ENCODE measurements at places on chromosomes 2 and 18.

DNA sequence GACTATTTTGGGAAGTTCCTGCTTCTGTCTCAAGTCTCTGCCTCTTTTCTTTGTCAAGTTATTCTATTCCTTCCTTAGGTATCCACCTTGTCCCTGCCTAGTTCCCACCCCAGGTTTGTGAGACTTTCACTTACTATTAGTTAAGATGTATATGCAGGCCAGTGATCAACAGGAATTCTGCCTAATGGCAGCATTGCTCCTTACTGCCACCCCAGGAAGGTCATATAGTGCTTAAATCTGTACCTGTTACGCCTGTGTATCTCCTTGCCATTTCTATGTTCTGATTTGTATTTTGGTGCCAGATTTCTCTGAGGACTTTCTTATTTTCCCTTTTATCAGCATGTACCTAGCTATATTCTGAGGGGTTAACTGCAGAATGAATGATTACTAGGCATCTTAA is 746.0 kb upstream of the TMEFF2 start:
- no peak for DNase-seq

DNA sequence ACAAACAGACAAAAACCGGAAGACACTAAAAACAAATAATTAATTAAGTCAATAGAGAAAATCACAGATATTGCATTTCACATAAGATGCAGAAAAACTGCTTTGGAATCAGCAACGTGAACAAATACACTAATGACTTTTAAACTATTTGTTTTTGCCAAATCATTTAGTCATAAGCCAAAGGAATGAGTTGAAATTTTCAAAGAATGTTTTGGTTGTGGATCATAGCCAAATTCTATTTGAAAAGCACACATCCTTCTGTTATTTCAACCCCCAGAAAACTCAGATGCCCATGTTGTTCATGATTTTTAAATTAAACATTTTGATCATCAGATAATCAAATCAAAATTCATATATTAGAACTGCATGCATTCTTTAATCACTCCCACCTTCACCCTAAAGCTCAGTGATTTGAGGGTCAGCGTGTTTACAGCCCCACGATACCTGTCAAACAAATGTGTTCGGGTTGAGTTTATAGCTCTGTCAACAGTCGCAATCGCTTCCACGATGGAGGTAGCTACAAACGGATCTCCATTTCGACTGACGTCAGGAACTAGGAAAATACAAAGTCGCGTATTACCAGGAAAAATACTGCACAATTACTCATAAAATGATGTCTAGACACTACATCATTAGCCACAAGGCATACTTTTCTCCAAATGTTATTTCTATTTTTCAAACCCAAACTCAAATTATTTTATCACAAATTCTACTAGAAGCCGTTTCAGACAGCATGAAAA is 90.2 kb downstream of the PXDN start:
- no peak for DNase-seq

DNA sequence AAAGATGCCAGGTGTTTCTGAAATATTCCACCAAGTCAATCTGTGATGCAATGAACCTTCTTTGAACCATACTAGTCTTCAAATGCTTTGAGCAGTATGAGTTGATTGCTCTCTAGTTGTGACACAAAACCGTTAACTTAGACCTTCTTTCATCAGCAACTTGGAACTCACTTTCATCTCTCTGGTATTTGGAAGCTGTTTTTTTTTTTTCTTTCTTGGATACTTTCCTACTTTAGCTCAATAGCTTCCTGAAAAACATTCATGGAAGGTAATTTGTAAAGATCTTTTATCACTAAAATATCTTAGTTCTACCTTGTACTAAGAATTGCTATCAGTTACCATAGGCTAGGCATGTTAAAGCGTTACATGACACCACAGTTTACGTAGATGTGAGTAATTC is 1071.9 kb upstream of the CHAC2 start:
- DNase-seq: no peak

GRCh38 chr2:101821828-101822458 is 124.4 kb downstream of the MAP4K4 start:
- DNase-seq: no peak

GRCh38 chr2:131517106-131517831 is 10.4 kb upstream of the CCDC74A start:
- no peak for DNase-seq

- DNase-seq: no peak
Observed at GRCh38 chr2:149169656-149170055, 131.2 kb downstream of the LYPD6B start.

- no peak for DNase-seq
Observed at GRCh38 chr18:56423626-56424025, 214.8 kb downstream of the TXNL1 start.

- no peak for DNase-seq
Observed at GRCh38 chr2:3604991-3605961, 10.4 kb downstream of the COLEC11 start.

DNA sequence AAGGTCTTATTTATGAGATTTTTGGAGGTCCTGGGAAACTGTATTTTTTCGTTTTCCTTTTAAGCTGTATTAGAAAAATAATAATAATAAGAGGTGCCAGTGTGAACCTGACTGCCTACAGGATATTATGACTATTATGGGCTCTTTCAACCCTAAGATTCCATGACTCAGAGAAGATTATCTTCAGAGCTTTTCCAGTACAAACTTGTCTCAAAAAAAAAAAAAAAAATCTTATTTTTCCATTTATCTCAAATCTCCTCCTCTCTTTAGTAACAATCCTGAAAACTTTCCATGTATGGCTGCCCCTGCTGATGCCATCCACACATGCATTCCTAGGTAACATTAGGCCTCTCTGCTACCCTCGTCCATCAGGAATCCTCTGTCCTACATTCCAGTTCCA is 36.7 kb upstream of the RPE start:
- no peak for DNase-seq

- DNase-seq: no peak
Observed at GRCh38 chr2:126761256-126761980, 105.5 kb downstream of the GYPC start.

GRCh38 chr2:1683297-1683696 is 61.0 kb downstream of the PXDN start:
- no peak for DNase-seq

- DNase-seq: no peak
Observed at GRCh38 chr2:241553512-241553830, 5.1 kb upstream of the BOK start.

GRCh38 chr18:43635397-43635796 is 358.1 kb upstream of the SYT4 start:
- no peak for DNase-seq

- no peak for DNase-seq
Observed at GRCh38 chr2:128374711-128375413, 56.2 kb upstream of the HS6ST1 start.

- DNase-seq: no peak
Observed at GRCh38 chr2:108927936-108928659, 60.9 kb downstream of the EDAR start.

DNA sequence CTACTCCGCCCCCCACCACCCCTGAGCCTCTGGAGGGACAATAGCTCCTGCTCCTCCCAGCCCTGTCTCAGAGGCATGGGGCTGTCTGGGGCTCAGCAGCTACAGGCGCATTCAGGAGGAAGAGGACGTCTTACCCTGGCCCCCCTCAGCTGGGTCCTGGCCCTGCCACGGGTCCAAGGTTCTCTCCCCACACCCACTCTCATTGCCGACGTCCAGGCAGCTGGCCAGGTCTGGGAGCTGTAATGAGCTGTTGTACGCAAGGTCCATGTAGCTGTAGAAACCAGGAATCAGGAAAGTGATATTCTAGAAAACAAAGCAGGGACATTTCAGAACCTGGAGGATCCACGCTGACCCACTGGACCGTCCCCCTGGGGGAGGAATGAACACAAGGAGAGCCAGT is 13.5 kb downstream of the PASK start:
- DNase-seq: no peak

- DNase-seq: no peak
Observed at GRCh38 chr18:50013363-50014138, 181.4 kb downstream of the MYO5B start.

DNA sequence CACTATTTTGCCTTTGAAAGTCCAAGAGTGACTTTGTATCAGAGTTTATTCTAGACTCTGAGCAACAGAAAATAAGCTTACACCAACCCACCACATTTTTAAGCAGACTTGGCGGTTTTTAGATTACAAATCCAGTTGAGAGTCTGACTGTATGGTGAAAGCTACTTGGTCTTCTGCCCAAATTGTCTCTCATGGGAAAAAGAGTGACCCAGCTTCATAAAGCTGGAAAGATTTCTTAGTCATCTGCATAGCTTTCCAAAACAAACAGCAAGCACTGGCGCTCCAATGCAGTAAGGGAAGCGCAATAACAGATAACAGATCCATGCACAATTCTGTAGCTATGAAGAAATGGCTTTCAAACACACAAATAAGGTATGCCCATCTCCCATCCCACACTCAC is 7.1 kb downstream of the DSG1 start:
- peak; percentile 0 for DNase-seq

GRCh38 chr2:16654833-16655444 is 10.7 kb downstream of the CYRIA start:
- no peak for DNase-seq

DNA sequence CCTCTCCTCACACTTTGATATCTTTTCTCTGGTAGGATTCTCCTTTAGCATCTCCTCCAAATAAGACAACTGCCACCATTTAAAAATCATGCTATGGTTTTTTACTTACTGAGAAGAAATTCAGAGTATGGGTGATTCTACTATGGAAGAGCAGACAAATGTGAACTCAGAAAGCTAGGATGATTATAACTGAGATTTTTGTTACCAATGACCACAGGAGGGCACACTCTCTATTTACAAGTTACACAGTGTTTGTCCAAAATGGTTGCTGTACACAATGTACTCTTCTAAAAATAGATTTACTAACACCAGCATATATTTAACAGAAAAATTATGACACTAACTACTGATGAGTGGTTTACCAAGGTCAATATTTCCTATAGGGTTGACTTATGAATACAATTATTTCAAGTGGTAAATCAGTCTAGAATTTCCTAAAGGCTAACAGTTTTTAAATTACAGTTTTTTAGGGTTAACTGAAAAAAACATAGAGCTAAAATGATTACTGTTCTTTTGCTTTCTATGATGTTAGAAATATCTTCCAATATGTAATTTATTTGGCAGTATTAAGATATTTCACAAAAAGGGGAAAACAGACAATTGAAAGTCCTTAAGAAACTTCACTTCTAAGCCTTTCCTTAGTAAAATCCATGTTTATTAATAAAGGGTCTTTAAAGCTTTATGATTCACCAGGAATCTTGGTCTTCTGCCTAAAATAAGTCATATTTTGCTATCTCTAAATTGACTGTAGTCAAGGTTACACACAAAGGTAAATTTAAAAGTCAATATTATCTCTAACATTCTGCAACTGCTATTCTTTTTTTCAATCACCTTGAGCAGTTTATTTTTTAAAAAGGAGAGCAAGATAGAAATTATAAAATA is 57.2 kb downstream of the MAP4K3 start:
- no peak for DNase-seq

DNA sequence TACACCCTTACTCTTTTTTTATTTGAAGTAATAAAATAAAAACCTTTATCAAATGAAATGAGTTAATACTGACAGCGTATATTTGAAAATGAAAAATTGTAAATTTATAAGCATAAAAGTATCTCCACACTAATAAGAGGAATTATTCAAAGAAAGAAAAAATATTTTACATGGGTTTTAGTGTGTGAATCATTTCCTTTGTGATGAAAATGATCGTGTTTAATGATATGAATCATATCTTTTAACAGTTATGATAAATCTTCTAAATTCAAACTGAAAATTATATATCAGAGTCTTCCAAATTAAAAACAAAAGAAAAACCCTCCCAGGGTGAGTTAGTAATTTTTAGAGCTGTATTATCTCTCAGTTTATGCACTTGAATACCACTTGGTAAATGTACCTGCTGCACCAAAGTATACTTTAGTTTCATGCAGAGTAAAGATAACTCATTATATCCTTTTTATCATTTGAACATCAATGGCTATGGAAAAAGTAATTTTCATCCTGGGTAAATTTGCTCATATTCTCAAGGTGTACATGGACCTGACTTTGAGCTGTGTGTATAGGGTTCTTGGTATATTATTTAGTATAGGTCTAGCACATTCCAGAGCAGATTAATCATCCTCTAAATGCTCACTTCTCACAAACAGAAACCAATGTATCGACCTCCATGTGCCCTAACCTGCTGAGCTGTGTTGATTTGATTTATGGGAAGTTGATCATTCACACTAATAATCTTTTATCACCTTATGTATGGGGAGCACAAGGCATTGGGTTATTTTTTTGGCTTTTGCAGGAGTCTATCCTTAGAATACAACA is 98.7 kb upstream of the VWC2L start:
- DNase-seq: no peak

GRCh38 chr2:241769819-241770184 is 6.8 kb upstream of the GAL3ST2 start:
- DNase-seq: no peak

- DNase-seq: no peak
Observed at GRCh38 chr2:169139145-169139544, 69.8 kb downstream of the DHRS9 start.

- DNase-seq: no peak
Observed at GRCh38 chr2:231185050-231185725, 13.2 kb upstream of the ARMC9 start.

- no peak for DNase-seq
Observed at GRCh38 chr2:235066895-235067294, 115.1 kb downstream of the SH3BP4 start.

GRCh38 chr2:85706599-85707296 is 12.6 kb downstream of the GNLY start:
- DNase-seq: no peak

- DNase-seq: no peak
Observed at GRCh38 chr2:32895424-32895823, 51.3 kb upstream of the LTBP1 start.

DNA sequence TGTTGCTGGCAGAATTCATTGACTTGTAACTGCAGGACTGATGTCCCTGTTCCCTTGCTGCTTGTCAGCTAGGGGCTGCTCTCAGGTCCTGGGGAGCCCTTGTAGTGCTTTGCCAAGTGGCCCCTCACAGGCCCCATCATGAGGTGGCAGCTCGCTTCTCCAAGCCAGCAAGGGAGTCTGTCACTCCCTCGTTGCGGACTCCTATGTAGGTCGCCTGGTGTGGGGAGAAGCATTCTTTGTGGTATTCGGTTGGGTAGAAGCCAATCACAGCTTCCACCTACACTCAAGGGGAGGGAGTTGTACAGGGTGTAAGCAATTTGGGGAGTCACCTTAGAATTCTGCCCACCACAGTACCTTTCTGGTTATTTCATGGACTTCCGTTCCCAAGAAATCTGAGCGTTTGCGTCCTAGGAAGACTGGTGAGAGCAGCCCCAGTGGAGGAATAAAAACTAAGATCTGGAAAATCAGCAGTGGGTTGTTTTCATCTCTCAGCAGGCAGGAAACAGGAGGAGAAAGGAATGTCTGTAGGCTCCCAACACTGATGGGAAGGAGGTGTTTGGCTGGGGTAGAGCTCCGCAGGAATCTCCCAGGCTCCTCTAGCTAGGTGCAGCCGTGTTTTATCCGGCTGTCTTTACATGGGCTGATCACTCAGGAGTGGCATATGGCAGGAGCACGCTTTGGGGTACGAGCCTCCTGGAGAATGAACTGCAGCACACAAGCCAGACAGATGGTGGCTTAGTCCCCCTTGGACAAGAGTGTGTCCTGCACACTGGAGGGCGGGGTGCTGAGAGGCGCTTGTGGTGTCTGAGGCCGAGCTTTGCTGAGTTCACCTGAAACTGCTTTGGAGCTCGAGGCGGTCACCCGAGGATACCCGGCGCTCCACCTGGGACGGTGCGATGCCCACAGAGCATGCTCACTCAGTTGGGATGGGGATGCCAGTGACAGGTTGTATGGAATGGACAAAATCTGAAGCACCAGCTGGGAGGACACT is 58.3 kb downstream of the LDLRAD4 start:
- no peak for DNase-seq

- DNase-seq: no peak
Observed at GRCh38 chr2:151905963-151906632, 77.9 kb upstream of the ARL5A start.

- peak; percentile 27 for DNase-seq
Observed at GRCh38 chr2:127857265-127857808, 618 bp downstream of the POLR2D start.
